ENCODE measurements at places on chromosomes 1 and 21. TPM values are rescaled to one million over a fixed set of nuclear protein-coding genes. Genes with fewer than 3 reads are reported as not detected.

MYOM3 gene
- total RNA-seq, result 0.78 TPM

DNA sequence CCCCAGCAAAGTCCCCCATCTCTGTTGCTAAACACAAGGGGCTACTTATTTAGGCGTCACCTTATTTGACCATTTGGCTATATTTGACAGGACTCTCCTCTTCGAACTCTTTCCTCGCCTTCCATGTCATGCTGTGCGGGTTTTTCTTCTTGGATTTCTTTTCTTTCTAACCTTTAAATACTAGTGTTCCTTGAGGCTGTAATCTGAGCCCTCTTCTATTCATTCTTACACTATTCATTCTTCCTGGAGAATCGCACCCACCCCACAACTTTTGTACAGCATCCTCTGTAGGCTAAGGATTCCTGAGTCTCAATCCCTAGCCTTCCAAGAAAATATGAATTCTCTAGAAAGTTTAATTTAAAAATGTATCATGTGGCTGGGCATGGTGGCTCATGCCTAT lies 61.7 kb upstream of the C1orf115 start:
- no peak for DNase-seq
- peaks cover 2% of the 10 kb centered on the region for H3K36me3 ChIP-seq
- no peak overlapping the region for H3K27ac ChIP-seq
- no peak overlapping the region for H3K4me3 ChIP-seq
- no peaks in the 10 kb centered on the region for H3K4me1 ChIP-seq

DNA sequence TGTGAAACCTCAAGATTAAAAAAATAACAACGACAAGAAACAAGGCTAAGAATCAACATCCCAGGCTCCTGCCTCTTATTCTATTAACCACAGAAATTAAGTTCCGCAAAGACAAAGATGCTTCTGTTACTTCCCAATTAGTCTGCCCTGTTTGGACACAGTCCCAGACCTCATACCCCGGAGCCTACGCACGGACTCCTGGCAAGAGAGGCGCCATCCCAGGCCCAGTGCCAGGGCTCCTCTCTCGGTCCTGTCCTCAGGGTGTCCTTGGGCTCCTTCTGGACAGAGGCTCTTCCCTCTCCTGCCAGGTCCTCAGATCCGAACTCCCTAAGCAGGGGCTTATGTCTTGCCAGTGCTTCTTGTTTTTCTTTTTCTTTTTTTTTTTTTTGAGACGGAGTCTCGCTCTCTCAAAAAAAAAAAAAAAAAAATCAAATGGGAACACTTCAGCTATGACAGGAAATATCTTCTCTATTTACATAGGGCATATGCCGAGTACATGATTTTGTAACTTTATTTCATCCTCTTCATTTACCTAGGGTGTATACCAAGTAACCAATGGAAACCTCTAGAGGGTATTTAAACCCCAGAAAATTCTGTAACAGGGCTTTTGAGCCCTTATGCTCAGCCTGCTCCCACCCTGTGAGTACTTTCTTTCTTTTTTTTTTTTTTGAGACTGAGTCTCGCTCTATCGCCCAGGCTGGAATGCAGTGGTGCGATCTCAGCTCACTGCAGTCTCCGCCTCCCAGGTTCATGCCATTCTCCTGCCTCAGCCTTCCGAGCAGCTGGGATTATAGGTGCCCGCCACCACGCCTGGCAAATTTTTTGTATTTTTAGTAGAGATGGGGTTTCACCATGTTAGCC lies 11.7 kb upstream of the ENO1 start:
- no peaks in the 10 kb centered on the region for H3K36me3 ChIP-seq
- no peak overlapping the region for H3K4me3 ChIP-seq
- peak overlapping the region; percentile 91 for H3K27ac ChIP-seq
- no peaks in the 10 kb centered on the region for H3K27me3 ChIP-seq
- no peaks in the 10 kb centered on the region for H3K4me1 ChIP-seq
- peak; percentile 89 for DNase-seq

GRCh38 chr1:151199873-151200581 lies 1.7 kb downstream of the PIP5K1A start:
- peak overlapping the region; percentile 72 for H3K4me3 ChIP-seq
- no peak for DNase-seq
- no peaks in the 10 kb centered on the region for H3K27me3 ChIP-seq
- H3K4me1 ChIP-seq, result no peaks in the 10 kb centered on the region
- H3K27ac ChIP-seq, result no peak overlapping the region
- no peaks in the 10 kb centered on the region for H3K36me3 ChIP-seq

DNA sequence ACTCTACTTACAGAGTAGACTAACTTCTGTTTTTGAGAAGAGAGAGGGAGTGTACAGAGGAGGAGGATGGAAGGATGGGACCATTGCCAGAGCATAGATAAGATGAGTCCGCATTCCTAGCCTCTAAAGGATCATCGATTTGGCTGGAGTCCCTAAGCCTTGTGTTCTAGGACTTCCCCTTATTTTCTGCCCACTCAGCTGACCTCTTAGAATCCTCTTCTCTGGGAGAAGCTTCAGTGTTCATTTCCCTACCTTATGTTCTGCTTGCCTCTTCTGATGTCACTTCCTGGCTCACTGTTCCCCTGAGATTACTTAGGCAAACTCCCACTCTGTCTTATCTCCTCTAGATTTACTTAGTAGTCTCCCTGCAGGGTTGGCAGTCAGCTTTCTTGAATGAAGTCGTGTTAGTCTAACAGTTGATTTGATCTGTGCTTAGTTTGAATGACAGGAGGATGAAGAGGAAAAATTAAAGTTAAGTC lies 156.7 kb downstream of the SYT2 start:
- no peak overlapping the region for H3K4me3 ChIP-seq
- no peaks in the 10 kb centered on the region for H3K36me3 ChIP-seq
- H3K27me3 ChIP-seq, result no peaks in the 10 kb centered on the region
- H3K4me1 ChIP-seq, result no peaks in the 10 kb centered on the region

DNA sequence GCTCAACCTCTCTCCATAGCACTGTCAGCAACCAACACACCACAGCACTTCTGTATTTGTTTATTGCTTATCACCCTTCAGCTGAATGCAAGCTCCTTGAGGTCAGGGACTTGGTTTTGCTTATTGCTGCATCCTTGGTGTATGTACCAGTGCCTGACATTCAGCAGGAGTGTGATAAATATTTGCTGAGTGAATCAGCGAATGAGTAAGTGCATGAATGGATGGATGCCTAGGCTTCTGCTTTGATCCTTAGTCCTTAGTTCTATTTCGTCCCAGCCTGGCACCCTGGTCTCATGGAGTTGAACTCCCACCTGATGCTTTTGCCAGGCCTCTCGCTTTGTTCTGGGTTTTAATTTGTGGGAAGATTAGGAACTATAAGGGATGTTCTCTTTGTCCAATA lies 88.2 kb downstream of the ZSCAN20 start:
- no peak overlapping the region for H3K4me3 ChIP-seq
- no peaks in the 10 kb centered on the region for H3K27me3 ChIP-seq
- H3K36me3 ChIP-seq, result no peaks in the 10 kb centered on the region
- H3K27ac ChIP-seq, result no peak overlapping the region

DNA sequence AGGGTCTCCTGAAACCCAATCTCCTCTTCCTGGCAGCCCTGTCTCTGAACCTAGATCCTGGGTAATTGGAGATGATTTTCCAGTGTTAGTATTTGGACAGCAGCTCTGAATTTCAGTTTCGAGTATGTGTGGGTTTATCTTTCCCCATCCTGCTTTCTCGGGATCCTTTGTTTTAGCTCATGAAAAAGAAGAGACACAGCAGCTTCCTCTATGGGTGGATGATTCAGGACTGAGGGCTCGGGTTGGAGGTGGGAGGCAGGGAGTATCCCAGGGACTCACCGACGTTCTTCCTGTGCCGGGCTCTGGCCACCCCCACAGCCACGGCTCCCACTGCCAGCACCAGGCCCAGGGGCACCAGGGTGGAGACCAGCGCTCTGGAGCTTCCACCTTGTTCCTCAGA lies 10.4 kb upstream of the FCMR start:
- H3K27me3 ChIP-seq, result no peaks in the 10 kb centered on the region
- DNase-seq, result peak; percentile 38
- no peak overlapping the region for H3K4me3 ChIP-seq
- no peaks in the 10 kb centered on the region for H3K4me1 ChIP-seq

SMIM11 gene
- total RNA-seq, result 12.2 TPM

GRCh38 chr1:164588516-164589341 lies 29.7 kb downstream of the PBX1 start:
- DNase-seq, result peak; percentile 91
- peak overlapping the region; percentile 9 for H3K4me3 ChIP-seq
- H3K4me1 ChIP-seq, result peaks cover 13% of the 10 kb centered on the region
- H3K27ac ChIP-seq, result peak overlapping the region; percentile 38
- H3K36me3 ChIP-seq, result no peaks in the 10 kb centered on the region
- H3K27me3 ChIP-seq, result no peaks in the 10 kb centered on the region

MYCBP gene
- 11.9 TPM for total RNA-seq

- H3K36me3 ChIP-seq, result peaks cover 6% of the 10 kb centered on the region
- no peak for DNase-seq
- no peaks in the 10 kb centered on the region for H3K27me3 ChIP-seq
- H3K4me3 ChIP-seq, result no peak overlapping the region
- no peaks in the 10 kb centered on the region for H3K4me1 ChIP-seq
Observed at GRCh38 chr21:36048357-36048756, 12.0 kb downstream of the SETD4 start.

DNA sequence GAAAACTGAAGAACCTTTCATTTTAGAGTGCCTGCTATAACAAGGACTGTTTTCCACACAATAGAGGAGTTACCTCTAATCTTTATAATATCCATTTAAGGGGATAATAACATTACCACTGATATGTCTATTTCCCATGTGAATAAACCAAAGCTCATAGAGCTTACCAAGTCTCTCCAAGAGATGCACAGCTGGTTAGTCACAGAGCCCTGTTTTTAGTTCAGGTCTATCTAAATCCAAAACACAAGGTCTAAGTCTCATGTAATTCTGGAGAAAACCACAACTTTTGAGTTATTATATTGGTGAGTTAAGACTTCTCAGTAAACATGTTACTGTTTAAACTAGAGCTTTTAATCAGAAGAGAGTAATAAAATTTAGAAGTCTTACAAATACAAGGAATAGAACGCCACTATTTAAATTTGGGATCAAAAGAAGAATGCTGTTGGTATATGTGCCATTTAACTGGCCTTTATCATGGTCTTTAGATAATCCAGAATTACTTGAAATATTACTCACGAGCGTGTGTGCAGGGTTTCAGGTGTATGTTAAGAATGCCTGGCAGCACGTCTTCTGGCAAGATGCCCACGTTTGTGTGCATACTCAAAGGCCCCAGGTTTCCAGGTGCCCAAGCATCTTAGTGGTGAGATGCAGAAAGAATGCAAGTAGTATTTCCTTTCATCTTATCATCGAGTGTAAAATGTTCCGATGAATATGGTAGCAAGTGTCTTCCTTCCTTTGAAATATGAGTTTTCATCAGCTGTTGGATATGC lies 190.6 kb downstream of the FMN2 start:
- no peak for DNase-seq
- H3K27me3 ChIP-seq, result no peaks in the 10 kb centered on the region

GRCh38 chr1:34444516-34444915 lies 267.8 kb downstream of the C1orf94 start:
- no peaks in the 10 kb centered on the region for H3K36me3 ChIP-seq
- no peaks in the 10 kb centered on the region for H3K4me1 ChIP-seq
- H3K27ac ChIP-seq, result no peak overlapping the region

- DNase-seq, result peak; percentile 92
- peaks cover 5% of the 10 kb centered on the region for H3K4me1 ChIP-seq
Observed at GRCh38 chr1:159900086-159900680, at the start of gene CFAP45. CFAP45 (minus strand) TSS chr1:159900165; CDS start chr1:159900098, 67 bp downstream.

DNA sequence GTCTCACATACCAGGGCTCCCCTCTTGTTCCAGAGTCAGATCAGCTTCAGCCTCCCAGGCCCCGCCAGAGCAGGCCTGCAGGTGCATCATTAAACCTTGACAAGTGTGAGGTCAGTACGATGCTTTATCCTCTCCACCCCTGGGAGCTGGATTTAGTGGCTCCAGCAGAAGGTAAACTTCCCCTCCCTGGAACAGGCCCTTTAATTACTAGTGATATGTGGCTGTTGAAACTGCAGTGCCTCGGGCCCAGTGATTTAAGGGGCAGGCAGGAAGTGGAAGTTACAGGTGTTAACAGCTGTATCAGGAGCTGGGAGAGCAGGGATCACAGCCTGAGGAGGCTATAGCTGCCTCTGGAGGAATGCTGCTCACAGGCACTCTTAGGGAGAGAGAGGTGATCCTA lies 132.4 kb upstream of the KLHDC7A start:
- H3K4me1 ChIP-seq, result no peaks in the 10 kb centered on the region
- H3K4me3 ChIP-seq, result no peak overlapping the region
- H3K27me3 ChIP-seq, result no peaks in the 10 kb centered on the region
- H3K27ac ChIP-seq, result no peak overlapping the region

- no peaks in the 10 kb centered on the region for H3K27me3 ChIP-seq
- H3K27ac ChIP-seq, result no peak overlapping the region
- H3K4me3 ChIP-seq, result no peak overlapping the region
- DNase-seq, result no peak
- H3K4me1 ChIP-seq, result no peaks in the 10 kb centered on the region
Observed at GRCh38 chr1:20590306-20590777, 1.4 kb downstream of the CDA start.

- no peak for DNase-seq
- no peaks in the 10 kb centered on the region for H3K36me3 ChIP-seq
- no peak overlapping the region for H3K4me3 ChIP-seq
- H3K4me1 ChIP-seq, result peaks cover 3% of the 10 kb centered on the region
Observed at GRCh38 chr1:202293569-202293968, 48.2 kb downstream of the UBE2T start.

DNA sequence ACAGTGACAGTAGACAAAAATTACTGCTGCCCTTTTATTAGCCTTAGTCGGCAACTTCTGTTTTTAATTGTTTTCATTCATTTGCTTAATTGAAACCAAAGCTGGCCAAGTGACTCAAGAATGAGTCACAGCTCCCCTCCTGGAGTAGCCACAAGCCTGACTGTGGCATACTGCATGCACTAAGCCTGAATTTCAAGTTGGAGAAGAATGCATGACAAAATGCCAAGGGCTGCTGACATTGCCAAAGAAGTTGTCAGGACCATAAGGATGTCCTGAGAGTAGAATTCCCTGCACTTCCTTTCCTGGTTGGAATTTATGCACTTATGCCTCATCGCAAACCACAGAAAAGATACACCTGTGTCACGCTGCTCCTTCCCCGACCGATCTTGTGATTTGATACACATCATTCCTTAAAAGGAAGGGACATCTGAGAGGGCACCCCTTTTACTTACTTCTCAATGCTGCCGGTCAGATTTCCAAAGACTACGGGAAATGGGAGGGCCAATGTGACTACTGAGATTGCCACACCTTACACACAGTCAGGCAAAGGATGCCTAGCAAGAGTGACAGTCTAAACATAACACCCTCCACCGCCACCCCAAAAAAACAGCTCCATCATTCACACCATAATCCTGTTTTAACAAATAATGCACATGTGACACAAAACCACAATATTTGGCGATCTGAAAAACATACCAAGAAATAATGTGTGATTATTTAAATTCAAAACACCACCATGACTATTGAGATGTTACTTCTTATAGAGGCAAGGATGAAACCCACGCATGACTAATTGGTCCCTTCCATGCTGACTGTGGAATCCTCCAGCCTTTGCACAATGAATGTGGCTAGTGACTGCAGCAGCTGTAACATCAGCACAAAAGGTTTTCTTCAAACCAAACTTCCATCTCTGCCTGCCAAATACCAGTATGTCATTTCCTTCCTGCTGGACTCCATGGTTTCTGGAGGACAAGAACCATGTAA lies 28.2 kb downstream of the VAV3 start:
- H3K36me3 ChIP-seq, result no peaks in the 10 kb centered on the region
- H3K4me1 ChIP-seq, result no peaks in the 10 kb centered on the region
- H3K27me3 ChIP-seq, result no peaks in the 10 kb centered on the region
- H3K27ac ChIP-seq, result no peak overlapping the region
- DNase-seq, result no peak

- DNase-seq, result no peak
- H3K4me1 ChIP-seq, result no peaks in the 10 kb centered on the region
- H3K36me3 ChIP-seq, result no peaks in the 10 kb centered on the region
- no peak overlapping the region for H3K4me3 ChIP-seq
Observed at GRCh38 chr1:73611681-73612080, 586.3 kb downstream of the LRRIQ3 start.

Measured in aorta (tissue), 5 donors.